ENCODE measurements at places on chromosomes 3 and 15.

DNA sequence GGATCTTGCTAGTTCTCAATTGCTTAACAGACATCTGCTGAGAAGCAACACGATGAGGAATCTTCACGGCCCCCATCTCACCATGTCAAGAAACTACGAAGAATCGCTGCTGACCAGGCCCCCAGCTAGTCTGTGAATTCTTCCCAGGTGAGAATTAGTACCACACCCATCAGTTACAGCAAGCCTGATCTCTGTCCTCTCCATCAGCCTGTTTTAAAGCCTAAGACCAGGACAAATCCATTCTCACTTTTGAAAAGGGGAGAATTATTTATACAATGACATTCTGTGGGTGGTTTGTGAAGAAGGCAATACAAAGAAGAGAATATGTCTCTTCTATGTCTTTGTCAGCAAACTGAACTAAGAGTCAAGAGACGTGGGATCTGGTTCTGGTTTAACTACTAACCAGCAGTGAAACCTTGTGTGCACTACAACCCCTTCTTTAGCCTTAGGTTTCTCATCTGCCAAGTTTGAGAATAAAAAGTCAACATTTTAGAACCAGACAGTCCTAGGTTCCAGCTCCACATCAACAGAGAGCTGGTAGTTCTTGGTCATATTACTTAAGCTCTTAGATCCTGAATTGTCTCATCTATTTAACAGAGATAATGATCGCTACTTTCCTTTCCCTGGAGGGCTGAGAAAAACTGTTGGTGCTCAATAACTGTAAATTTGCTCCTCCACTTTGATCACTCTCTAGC is 160.4 kb upstream of the RORA start:
- DNase-seq, result no peak

DNA sequence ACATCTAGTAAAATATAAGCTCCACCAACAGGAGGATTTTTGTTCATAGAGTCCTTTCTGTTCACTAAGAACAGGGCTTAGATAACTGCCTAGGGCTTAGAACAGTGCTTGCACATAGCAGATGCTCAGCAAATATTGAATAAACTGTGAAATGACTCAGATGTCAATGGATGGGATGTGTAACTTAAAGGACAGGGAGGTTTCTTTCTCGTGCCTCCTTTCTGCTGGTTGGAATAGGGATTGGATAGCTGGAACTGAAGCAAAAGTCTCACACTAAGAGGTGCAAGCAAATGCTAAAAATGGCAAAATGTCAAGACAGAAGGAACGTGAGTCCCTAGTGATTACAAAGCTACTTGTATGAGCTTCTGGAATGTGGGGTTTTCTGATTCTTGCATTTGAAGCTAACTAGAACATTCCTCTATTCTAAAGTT is 392.8 kb upstream of the WNT5A start:
- DNase-seq, result no peak

- no peak for DNase-seq
Observed at GRCh38 chr3:196357905-196358304, 19.7 kb upstream of the TM4SF19 start.

DNA sequence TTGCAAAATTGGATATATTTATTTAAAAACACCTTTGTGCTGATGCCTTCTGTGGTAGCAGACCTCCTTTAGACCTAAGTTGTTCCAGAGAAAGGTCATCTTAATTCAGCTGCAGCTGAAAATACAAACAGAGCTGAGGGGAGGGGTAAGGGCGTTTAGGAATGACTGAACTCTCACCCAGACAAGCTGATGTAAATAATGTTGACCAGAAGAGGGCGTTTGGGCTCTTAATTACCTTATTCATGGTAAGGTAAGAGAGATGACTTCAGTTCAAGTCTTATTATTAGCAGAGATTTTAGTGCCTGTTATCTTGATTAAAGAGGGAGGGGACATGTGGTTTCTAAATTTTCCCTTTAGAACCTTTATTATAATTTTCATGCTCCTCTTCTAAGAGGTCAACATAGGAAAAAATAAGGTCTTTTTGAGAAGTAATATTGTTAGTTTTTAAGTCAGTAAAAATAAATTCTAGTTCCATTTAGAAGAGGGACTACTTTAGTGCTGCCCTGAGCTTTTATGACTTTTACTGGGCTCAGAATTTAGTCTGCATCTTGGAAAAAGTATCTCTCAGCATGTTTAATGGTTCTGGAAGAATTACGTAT is 46.3 kb downstream of the GPR171 start:
- DNase-seq, result peak; percentile 45

- no peak for DNase-seq
Observed at GRCh38 chr3:18027161-18027939, 284.9 kb upstream of the TBC1D5 start.

GRCh38 chr15:76951220-76951619 is 19.7 kb downstream of the RCN2 start:
- no peak for DNase-seq

GRCh38 chr3:29329986-29330890 is 49.4 kb downstream of the RBMS3 start:
- no peak for DNase-seq

- no peak for DNase-seq
Observed at GRCh38 chr3:117234331-117234730, 524.8 kb downstream of the TUSC7 start.

DNA sequence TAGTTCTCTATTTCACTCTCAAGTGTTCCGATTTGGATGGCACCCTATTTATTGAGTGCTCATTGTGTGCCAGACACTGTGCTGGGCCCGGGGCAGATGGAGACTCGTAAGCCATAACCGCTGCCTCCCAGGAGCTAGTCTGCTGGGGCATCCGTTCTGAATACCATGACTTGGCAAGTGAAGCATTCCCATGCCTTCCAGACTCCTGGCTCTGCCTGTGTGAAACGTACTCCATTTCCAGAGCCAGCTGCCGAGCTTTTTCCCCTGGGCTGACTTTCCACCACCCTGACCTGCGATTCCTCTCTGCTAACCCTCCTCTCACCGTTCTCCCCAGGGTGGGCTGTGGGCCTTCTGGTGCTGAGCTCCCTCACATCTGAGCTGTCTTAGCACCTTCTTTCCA is 303.1 kb upstream of the CTDSPL start:
- DNase-seq, result no peak

DNA sequence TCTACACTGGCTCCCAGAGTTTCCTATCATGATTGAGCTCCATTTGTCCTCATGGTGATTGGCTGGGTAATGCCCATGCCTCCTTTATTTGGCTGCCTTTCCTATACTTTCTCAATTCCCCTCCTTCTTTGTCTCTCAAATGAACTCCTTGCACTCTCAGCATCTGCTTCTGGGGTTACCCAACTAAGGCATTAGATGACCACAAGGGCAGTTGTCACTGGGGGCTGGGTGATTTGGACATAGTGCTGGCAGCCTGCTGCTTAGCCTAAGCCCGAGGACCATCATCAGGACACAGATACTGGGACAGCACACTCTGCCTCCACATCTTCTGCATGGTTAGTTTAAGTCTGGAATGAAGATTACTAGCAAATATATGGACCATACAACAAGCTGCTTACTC is 49.2 kb upstream of the LRRFIP2 start:
- DNase-seq, result no peak

GRCh38 chr15:33242669-33243191 is 48.2 kb upstream of the FMN1 start:
- DNase-seq, result peak; percentile 15

DNA sequence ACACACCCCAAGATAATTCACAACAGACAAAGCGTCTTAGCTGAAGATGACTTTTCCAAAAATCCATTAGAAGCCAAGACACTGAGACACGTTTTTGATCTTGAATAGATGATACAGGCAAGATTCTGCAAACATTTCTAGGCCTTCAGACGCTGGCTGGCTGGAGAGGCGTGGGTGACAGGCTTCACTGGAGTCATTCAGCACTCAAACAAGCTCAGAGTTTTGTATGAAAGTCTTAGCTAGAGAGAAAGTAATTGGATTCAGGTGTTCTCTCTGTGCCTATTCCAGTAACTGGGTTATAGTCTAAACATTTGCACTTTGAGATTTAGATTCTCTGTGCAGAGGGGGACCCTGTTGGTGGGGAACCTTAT is 147.7 kb upstream of the BHLHE40 start:
- DNase-seq, result no peak

GRCh38 chr15:64702816-64703631 is 72.4 kb downstream of the RBPMS2 start:
- peak; percentile 85 for DNase-seq

GRCh38 chr15:101510212-101511197 is 21.0 kb upstream of the PCSK6 start:
- DNase-seq, result no peak

DNA sequence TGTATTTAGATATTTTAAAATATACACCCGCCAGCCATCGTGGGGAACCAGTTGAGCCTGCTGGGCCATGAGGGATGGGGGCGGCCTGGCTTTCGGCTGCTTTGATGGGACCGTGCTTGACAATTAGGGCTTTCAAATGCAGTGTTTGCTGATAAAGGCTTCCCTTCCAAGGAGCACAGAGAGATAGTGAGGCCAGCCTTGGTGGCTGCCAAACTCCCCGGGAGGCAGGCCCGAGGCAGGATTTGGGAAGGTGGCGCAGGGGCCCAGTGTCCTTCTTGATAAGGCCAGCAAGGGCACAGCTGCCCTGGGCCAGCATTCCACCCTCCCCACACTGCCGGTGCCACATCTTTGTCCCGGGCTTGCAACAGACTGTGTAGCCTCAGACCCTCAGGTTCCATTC is 75.6 kb downstream of the LINGO1 start:
- no peak for DNase-seq

- DNase-seq, result no peak
Observed at GRCh38 chr3:177751770-177752169, 554.5 kb upstream of the TBL1XR1 start.

DNA sequence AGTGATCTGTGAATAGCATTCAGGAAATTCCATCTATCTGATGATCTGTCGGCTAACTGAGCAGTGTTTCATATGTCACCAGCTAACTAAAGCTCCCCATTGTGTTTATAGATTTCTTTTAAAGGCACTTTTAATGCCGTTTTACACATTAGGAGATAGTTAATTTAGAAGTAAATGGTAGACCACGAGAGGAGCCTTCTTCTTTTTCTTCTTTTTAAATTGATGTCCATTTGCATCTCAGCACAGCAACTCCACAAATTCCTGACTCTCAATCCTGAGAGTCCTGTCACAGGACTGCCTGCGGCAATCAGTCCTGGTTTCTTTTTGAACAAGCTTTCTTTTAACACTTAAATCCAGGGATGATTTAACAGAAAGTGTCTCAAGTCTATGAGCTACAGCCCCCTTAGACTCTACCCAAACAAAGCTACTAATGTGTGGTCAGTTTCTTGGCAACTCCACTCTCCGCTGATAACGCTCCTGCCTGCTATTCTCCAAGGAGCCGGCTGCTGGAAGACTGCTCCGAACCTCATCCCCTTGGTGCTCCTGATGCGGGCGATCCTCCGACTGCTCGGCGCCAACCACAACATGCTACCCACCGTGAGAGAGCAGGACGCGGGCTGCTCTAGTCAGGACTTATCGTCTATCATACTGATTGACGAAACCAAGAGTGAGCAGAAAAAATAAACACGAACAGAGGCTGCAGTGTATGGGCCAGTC is 421.4 kb downstream of the MECOM start:
- DNase-seq, result peak; percentile 27

DNA sequence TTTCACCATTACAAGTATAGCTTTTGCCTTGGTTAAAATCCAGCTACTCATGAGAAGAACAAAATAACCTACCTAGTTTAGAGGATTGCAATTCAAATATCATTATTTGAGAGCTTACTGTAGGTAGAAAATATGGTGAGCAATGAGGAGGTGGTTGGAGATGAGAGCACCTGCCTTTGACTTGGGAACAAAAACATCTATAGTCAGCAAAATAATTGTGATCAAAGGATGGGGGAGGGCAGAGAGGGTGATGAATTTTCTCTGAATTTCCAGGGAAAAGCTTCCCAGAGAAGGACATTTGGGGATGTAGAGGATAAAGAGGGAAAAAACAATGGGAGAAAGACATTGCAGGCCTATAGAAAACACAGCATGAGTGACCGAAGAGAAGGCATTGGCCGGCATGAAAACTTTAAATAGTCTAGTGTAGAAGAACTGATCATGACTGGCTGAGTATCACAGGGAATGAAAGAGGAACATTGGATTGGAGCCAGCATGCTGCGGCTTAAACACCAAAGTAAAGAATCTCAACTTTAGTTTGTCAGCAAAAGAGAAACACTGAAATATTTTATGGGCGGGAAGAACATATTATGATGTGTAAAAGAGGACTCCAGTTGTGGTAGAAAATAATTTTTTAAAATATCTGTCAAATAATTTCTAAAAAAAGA is 581.3 kb downstream of the UNC13C start:
- DNase-seq, result no peak

DNA sequence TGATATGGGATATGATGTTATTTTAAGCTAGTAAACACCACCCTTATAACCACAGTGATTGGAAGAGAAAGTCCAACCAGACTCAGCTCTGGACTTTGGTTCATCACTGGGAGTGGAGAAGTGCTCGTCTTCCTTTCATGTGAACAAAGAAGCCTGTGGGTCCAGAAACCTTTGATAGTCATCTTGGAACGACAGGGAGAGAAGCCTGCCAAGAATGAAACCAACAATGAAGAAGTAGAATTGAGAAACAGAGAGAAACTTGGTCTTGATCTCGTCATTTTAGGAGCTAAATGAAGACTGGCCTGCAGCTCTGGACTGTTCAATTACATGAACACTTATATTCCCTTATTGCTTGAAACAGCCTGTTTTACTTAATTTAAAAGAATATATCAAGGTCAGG is 13.1 kb upstream of the SLC35G2 start:
- DNase-seq, result no peak

- DNase-seq, result no peak
Observed at GRCh38 chr3:108030960-108031359, 59.9 kb downstream of the CD47 start.

GRCh38 chr15:39435244-39435643 is 145.6 kb upstream of the THBS1 start:
- no peak for DNase-seq

DNA sequence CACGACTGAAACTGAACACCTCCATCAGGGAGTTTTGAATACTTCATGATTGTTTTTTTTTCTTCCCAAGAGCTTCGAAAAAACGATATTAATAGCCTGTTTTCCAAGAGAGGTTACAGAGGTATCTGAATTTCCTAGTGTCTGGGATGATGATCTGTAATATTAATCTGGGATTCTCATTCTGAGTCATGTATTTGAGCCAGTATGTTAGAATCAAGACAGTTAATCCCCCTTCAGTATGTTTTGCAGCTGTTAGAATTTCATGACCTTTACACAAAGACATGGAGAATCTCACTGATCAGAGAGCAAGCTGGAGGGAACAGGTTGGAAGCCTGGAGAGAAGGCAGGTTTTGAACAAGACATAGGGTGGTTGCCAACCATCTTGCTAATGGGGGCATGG is 234.5 kb upstream of the GAP43 start:
- DNase-seq, result no peak

GRCh38 chr15:52011711-52012144 is 7.3 kb upstream of the MAPK6 start:
- DNase-seq, result no peak

DNA sequence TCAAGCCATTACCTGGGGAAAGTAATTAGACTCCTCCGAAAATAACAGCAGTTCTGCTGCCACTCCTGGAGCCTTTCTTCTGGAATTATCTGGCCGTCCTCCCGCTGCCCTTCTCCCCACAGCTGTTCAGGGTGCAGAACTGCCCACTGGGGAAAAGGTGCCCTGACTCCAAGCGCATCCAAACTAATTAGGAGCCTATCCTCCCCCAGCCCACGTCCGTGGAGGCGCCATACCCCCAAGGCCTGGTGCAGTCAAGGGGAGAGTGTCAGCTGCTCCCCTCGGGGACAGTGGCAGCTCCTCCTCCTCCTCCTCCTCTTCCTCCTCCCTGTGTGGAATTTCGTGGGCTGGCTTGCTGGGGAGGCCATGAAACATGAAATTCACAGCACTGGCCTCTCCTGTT is 177.2 kb downstream of the XXYLT1 start:
- no peak for DNase-seq

- no peak for DNase-seq
Observed at GRCh38 chr3:48927928-48928327, 9.3 kb downstream of the ARIH2 start.

Data from HFFc6 (cell line).